ENCODE measurements at places on chromosomes 12 and 14.
A peak's percentile ranks its signal among the peaks of the same experiment; 100 is the strongest.

GRCh38 chr14:90397425-90398314 lies 841 bp downstream of the CALM1 start:
- DNase-seq = peak; percentile 85

GRCh38 chr14:23793532-23793931 lies 157.4 kb downstream of the DHRS2 start:
- DNase-seq = no peak

DNA sequence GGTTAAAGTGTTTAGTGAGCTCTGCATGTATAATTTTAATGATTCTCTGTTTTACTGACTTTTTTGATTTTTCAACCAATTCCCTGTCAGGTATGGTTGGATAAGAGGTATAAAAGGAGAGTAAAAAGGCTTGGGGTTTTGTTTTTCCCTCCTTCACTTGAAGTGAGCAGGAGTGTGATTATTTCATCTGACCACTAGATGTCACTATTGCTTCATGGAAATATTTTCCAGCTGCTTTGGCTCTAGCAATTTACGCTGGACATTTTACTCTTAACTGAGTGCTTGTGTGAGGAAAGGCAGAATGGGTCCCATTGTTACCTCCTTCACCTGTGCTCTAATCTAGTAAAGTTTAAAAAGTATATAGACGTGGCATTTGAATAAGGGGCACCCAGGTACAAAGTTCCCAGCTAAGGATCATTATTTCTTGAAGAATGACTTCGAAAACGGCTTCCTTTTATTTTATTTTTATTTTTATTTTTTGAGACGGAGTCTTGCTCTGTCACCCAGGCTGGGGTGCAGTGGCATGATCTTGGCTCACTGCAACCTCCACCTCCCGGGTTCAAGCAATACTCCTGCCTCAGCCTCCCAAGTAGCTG lies 66.5 kb downstream of the TBC1D30 start:
- DNase-seq = no peak

- no peak for DNase-seq
Observed at GRCh38 chr12:93133361-93133760, 204.3 kb upstream of the EEA1 start.

GRCh38 chr12:43841253-43841652 lies 5.4 kb downstream of the TMEM117 start:
- no peak for DNase-seq

DNA sequence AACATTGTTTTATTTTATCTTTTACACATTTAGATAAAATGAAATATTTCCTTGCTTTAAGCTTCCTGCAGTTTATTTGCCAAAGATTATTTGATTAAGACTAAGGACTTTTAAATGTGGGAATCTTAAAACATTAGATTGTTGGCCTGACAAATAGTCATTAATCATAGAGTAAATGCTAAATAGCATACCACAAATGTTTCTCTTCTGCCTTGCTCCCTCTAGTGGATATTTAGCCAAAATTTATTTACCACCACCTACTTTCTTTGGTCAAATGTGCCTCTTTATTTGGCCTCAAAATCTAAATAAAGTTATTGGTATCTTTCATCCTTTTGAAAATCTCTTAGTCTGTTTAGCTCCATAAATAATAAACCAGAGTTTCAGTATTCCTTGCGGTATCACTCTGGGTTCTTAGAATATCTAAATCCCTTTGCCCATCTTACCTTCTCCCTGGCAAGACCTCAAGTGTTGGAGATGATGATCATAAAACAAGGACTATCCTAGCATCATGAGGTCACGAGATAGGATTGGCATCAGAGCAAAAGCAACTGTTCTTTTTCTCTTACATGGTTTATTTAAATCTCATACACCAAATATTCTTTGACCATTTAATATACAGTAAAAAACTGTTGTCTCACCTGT lies 150.6 kb upstream of the AEBP2 start:
- DNase-seq = no peak

DNA sequence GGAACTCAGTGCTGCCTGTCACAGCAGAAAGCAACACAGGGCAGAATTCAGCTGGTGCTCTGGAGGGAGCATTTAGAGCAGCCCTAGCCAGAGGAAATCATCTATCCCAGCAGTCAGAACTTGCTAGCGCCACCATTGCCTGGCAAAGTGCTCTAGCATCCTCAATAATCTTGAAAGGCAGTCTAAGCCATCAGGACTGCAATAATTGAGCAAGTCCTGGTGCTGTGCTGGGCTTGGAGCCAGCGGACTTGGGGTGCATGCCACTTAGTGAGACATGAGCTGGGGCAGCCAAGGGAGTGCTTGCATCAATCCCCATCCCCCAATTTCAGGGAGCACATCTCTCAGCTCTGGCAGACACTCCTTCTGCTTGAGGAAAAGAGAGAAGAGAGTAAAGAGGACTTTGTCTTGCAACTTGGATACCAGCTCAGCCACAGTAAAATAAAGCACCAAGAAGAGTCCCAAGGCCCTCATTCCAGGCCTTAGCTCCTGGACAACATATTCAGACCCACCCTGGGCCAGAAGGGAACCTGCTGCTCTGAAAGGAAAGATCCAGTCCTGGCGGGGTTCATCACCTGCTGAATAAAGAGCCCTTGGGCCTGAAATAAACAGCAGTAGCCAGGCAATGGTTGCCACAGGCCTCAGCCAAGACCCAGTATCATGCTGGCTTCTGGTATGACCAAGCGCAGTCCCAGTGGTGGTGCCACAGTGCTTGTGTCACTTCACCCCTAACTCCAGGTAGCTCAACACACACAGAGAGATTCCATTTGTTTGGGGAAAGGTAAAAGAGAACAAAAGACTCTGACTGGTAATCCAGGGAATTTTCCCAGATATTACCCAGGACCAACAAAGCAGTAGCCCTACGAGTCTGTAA lies 44.5 kb upstream of the ZDHHC17 start:
- no peak for DNase-seq

GRCh38 chr14:75548544-75548943 lies 26.3 kb downstream of the BATF start:
- DNase-seq = no peak

DNA sequence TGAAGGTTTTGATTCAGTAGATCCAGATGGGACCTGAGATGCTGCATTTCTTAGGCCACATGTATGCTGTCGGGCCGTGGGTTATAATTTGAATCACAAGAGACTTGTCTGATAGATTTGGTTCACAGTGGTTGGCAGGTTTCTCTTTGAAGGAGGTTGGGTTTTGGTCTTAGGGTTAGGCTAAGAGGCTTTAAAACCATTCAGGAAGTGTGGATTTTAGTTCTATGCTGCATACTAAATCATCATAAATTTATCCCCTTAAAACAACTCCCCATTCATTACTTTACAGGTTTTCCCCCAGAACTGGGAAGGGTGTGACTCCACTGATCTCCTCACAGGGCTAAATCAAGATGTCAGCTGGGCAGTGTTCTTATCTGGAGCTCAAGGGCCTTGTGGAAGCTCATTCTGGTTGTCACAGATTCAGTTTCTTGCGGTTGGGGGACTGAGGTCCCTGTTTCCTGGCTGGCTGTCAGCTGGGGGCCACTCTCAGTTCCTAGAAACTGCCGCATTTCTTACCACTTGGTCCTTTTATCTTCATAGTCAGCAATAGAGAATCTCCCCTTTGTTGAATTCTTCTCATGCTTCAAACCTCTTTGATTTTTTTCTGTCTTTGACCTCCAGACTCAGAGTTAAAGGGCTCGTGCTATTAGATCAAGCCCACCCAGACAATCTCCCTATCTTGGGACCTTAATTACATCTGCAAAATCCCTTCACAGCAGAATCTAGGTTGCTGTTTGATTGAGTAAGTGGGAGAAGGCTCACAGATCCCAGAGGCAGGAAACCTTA lies 20.6 kb upstream of the PCNX1 start:
- DNase-seq = peak; percentile 79

- DNase-seq = no peak
Observed at GRCh38 chr14:105646175-105646574, 119.8 kb downstream of the TMEM121 start.

- no peak for DNase-seq
Observed at GRCh38 chr12:5969974-5970690, 25.1 kb upstream of the ANO2 start.

Measured in activated naive CD4-positive, alpha-beta T cell treated with anti-CD3 and anti-CD28 coated beads, Interleukin-2, amount 10 ng/mL, durations not matched to agents 7 days and 5 days (primary cell).